ENCODE measurements at places on chromosomes 16 and 17.

DNA sequence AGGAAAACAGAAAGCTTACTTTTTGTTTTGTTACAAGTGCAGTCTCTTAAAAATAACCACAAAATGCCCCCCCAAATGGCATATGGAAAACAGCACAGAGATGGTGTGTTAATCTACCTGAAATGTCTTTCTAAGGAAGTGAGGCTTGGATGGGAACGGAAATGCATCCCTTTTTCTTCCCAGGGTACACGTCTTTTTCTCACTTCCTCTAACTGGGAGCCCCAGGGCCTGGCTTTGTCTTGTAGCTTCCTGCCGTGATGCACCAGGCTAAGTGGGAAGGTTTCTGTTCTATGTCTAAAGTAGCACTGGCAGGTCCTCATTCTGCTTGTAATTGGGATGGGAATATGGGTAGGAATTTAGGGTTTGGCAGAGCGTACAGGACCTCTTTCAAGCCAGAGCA is 52.5 kb upstream of the CACNG3 start:
- DNase-seq: no peak

DNA sequence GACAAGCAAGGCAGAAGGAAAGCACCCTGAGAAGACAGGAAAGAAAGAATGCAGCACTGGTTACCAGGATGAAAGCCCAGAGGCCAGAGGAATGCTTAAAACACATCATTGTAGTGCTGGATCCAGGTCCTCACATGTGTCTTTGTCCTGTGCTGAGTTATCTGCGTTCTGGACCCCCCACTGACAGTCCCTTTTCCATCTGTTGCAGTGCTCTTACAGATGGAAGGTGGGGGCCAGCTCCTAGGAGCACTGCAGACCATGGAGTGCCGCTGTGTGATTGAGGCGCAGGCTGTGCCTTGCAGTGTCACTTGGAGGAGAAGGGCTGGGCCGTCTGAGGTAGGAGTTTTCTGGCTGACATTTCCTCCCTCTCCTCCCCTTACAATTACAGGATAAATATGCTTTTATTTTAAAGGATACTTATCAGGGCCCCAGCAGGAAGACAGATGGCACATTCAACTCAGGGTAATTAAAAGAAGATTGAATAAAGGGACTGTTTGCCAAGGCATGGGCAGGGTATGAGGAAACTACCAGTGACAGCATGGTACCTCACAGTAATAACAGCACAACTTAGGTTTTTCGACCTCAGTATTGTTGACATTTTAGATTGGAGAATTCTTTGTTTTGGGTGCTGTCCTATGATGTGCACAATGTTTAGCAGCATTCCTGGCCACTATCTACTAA is 3.0 kb downstream of the EME1 start:
- no peak for DNase-seq

DNA sequence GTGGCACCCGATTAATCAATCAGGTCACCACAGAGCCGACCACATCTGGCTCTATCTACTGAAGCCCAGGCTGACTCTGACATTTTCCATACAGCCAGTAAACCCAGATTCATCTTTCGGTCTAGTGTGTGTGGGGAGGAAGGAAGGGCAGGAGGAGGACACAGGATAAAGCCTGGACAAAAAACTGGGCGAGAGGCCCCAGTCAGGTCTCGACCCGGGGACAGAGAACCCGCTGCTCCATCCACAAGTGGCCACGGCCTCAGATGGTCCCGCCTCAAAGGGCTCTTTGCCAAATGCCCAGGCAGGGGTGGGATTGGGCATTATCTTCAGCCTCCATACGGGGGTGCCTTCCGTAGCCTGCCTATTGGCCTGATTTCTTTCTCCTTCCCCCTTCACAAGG is 7.8 kb downstream of the ABR start:
- no peak for DNase-seq

GRCh38 chr17:81722184-81723120 is 10.4 kb downstream of the SLC25A10 start:
- DNase-seq: peak; percentile 60

- no peak for DNase-seq
Observed at GRCh38 chr16:50820225-50820624, 78.3 kb downstream of the CYLD start.

DNA sequence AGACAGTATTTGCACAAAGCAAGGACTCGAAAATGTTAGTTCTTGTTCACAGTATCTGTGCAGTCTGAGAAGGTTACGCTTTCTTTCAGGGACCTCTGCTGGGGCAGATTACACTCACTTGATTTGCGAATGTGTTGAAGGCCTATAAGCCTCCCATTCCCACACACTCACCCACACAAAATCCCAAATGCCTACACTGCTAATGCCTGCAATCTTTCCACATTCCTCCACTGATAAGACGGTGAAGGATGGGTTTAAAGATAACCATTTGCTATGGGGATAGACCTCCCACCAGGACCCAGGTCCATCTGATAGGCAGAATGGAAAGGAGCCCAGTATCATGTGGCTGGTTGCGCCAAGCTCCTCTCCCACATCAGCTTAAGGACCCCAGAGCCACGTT is 394.9 kb upstream of the SALL1 start:
- DNase-seq: no peak

GRCh38 chr16:17368951-17369350 is 101.8 kb downstream of the XYLT1 start:
- no peak for DNase-seq

- no peak for DNase-seq
Observed at GRCh38 chr17:34581446-34582184, 2.2 kb downstream of the TMEM132E start.

DNA sequence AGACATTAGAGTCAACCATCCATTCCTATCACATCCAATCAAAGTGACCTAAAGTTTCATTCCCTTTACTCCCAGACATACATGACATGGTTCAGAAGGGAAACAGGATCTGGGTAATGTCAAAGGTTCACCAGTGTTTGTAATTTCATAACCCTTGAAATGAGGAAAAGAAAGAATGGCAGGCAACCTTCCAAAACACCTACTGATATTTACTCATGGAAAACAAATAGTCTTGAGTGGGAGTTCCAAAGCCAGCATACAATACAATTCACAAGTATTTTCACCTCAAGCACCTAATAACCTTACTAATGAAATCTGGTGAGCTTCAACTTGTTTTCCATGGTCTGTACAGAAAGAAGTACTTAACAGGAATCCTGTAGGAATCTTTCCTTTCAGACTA is 72.5 kb upstream of the AXIN2 start:
- no peak for DNase-seq

GRCh38 chr17:66543526-66543925 is 241.1 kb downstream of the PRKCA start:
- no peak for DNase-seq

GRCh38 chr16:10256784-10257641 is 74.8 kb upstream of the GRIN2A start:
- peak; percentile 79 for DNase-seq

GRCh38 chr17:41664587-41665565 is 23.8 kb upstream of the EIF1 start:
- DNase-seq: no peak

- DNase-seq: no peak
Observed at GRCh38 chr17:69060822-69061221, at the start of gene ABCA9. Gene ABCA9 (minus strand): TSS chr17:69060927. CDS start chr17:69051126, 9,801 bp downstream.

GRCh38 chr17:78429618-78429995 is 51.2 kb downstream of the PGS1 start:
- no peak for DNase-seq

GRCh38 chr17:57986841-57987580 is 1.0 kb downstream of the VEZF1 start:
- DNase-seq: peak; percentile 79

DNA sequence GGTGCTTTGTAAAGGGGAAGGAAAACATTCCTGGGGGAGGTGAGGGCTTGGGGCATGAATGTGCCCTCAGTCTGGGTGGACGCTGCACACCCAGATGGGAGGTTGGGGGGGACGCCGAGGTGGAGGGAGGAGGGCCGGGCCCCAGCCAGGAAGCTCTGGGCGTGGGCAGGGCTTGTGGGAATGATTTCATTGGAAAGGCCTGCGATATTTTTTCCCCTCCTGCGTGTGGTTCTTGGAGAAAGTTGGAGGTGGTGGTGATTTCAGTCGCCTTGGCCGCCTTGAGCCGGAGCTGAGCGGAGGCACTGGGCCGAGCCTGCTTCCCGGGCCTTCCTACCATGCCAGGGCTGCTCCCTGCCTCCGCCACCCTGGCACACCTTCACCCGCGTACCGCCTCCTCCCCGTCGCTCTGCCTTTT is 26.4 kb upstream of the CLEC18A start:
- no peak for DNase-seq

GRCh38 chr16:10967986-10968385 is 23.6 kb downstream of the CLEC16A start:
- DNase-seq: no peak

DNA sequence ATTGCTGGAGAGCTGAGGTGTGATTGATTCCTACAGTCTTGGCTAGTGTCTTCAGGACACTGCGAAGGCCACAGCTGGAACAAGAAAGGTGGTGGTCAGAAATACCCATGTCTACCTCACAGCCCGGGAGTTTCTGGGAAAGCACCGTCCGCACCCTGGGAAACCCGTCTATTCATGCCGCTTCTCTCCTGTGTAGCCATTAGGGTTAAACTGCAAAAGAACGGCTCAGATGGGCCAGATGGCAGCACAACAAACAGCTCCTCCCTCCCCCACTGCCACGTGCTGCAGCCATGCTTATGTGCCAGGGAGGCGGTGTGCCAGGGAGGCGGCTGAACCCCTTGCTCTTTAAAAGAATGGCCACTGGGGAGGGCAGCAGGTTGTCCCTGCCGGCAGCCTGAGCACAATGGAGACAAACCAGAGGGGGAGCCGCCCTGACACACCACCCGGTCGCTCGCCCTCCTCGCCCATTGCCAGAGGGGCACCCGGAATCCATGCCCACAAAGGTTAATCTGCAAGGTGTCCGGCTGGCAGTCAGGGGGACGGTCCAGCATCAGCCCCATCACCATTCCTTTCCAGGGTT is 65.2 kb downstream of the CYTH1 start:
- DNase-seq: peak; percentile 72

- DNase-seq: no peak
Observed at GRCh38 chr17:5883775-5884665, 186.2 kb upstream of the WSCD1 start.

GRCh38 chr17:63696381-63696961 is 3.5 kb downstream of the LIMD2 start:
- DNase-seq: peak; percentile 73

DNA sequence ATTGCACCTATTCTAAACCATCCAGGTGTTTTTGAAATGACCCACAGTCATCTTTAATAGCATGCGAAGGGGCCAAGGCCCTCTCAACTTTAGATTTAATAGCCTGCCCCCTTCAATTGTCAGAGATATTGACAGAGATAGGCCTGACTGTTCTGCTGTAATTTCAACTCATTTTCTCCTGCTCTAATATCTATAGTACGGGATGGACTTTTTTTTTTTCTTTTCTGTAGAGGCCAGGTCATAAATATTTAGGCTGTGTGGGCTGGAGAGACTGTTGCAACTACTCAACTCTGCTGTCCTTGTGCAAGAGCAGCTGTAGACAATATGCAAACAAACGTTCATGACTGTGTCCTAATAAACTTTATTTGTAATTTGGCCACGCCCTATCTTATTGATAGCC is 24.7 kb upstream of the KRT20 start:
- DNase-seq: no peak

GRCh38 chr17:81044764-81045589 is 10.0 kb downstream of the BAIAP2 start:
- no peak for DNase-seq

GRCh38 chr17:3043737-3044365 is 19.6 kb downstream of the OR1D5 start:
- DNase-seq: no peak

- DNase-seq: no peak
Observed at GRCh38 chr16:24883714-24884151, 38.0 kb downstream of the SLC5A11 start.

DNA sequence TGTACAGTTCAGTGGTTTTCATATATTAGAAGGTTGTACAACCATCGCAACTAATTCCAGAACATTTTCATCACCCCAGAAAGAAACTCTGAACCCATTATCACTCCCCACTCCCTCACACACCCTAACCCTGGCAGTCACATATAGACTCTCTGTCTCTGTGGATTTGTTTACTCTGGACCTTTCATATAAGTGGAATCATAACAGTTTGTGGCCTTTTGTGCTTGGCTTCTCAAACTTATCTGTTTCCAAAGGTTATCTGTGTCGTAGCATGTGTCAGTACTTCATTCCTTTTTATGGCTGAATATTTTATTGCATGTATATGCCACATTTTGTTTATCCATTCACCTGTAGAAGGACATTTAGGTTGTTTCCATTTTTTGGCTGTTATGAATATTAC is 12.4 kb downstream of the TENT4B start:
- no peak for DNase-seq

DNA sequence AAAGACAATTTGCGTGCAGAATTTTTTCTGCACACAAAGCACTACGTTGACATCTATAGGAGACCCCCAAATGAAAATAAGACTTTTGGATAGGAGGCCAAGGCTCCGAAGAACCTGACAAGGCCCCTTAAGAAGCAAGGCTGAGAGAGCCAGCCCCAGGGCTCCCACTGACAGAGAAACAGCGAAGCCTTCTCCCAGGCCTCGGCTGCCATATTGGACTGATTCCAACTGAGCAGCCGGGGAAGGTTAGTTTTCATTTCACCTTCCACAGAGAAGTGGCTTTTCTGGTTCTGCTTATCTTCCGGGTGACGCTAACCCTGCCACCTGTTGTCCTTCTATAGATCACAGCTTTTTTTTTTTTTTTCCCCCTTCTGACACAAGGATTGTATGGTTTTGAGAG is 356.7 kb downstream of the SOX9 start:
- DNase-seq: no peak

DNA sequence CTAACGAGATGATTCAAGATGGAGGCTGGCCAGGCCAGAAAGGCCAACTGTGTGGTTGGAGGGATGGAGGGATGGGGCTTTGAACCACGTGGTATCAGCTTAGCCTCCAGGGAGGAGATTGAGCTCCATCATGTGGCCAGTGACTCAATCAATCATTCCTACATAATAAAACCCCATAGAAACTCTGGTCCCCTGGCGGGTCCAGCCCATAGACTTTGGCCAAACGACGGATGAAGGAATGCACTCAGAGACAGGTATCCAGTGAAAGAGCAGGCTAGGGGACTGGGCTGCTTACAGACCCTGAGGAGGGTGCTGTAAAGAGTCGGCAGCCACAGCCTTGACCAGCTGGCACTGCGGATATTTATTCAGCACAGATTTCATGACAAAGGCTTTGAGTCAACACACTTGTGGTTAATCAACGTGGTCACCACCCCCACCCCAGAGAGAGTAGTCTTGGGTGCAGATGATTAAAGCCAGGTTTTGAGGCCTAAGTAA is 308.7 kb upstream of the TNRC6C start:
- DNase-seq: no peak

- no peak for DNase-seq
Observed at GRCh38 chr17:15109608-15110007, 155.5 kb downstream of the PMP22 start.

All from activated effector memory CD4-positive, alpha-beta T cell treated with anti-CD3 and anti-CD28 coated beads, Interleukin-2, amount 50 U/mL, for 16 hours (primary cell).